Stimulated activated naive CD8-positive, alpha-beta T cell treated with anti-CD3 and anti-CD28 coated beads, Interleukin-15, Interleukin-2, amounts not matched to agents 100 U/mL and 50 U/mL, for 24 hours (primary cell): ENCODE measurements at places on chromosomes 2 and 18.

DNA sequence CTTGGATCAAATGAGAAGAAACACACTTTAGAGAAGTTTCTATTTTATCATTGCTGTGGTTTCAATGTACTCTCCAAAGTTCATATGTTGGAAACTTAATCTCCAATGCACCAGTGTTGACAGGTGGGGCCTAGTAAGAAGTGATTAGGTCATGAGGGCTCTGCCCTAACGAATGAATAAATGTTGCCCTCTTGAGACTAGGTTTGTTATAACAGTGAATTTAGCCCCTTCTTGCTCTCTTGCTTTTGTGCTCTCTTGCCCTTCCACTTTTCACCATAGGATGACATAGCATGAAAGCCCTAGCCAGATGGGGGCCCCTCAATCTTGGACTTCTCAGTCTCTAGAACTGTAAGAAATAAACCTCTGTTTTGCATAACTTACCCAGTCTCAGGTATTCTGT lies 664.8 kb downstream of the DCC start:
- DNase-seq, result no peak

- no peak for DNase-seq
These were observed 116.0 kb upstream of the AQP4 start for GRCh38 chr18:26981360-26982082.

DNA sequence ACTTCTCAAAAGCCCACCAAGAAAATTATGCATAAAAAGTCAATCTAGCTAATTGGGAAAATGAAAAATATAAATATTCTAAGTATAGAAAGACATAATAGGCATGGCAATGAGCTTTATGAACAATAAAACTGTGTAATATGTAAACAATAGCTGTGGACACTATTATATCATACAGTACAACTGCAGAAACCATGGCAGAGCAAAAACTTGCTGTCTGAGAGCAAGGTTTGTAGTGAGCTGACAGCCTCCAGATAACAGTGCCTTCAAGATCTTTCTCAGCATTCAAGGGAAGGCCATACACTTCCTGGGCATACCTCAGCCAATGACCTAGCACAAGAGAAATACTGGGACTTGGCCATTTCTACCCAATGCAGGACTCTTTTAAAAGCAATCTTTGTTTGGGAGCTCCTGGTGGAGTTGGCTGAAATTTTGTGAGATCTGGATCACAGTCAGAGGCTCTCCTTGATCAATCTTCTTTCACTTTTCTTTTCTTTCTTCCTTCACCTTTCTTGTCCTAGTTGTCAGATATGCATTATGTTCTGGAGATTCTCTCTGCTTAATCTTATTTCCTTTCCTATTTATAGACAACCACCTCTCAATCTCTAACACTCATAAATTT lies 427.2 kb upstream of the UBE2E3 start:
- no peak for DNase-seq

DNA sequence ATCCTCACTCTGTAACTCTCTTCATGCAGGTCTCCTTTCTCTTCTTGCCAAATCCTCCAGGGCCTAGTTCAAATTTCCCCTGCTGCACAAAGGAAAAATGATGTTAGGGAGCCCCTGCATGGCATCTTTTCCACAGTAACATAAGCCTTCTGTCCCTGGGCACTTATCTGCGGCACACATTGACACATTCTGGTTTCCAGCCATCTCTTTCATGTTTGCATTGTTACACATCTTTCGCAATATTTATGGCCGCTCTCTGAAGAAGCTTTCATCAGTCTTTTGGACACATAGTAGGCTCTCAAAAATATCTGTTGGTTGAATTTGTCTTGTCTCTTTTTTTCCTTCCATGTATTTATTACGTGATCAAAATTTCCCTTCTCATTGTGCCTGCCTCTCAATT lies 1806.1 kb upstream of the PIK3C3 start:
- DNase-seq, result no peak
